ENCODE measurements at places on chromosomes 12 and 14. TPM values are rescaled to one million over a fixed set of nuclear protein-coding genes. Genes with fewer than 3 reads are reported as not detected.

DNA sequence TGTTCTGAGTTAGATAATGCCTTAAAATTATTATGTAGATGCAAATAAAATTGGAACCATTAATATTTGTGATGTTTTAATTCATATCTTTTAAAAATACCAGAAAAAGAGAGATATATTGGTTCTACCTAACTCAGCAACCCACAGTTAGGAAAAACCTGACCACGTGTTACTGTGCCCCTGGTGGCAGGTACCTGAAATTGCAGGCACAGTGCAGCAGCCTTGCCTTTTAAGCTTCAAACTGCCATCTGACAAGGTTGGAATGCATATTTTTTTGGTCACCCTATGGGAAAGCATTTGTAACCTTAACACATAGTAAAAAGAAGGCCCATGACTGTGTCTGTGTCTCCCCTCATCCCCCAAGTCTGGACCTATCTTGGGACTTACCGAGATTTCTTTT lies 109.4 kb upstream of the NOS1 start:
- peak; percentile 52 for DNase-seq

DNA sequence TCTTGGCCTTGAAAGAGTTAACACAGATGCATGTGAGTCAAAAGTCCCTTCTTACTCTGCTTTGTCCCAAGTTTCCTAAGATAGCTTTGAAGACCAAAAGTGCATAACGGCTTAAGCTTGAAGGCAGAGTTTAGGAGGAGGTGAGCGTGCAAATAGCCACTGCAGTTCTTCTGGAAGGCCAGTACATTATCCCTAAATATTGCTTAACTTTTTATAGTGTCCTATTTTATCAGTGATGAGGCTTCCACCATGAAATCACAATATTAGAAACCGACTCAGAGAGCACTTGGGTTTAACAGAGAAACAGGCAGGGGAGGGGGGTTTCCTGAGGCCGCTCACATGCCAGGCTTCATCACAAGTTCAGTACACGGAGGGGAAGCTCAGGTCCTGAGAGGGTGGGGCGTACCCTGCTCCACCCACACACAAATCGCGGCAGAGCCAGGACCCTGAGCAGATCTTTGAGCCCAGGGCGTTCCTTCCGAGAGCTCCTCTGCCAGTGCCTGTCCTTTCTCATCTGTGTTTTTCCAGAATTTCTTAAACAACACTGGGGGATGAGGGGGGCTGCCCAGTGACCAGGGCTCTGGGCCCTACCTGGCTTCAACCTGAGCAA lies 26.8 kb upstream of the BDKRB2 start:
- DNase-seq = no peak

DNA sequence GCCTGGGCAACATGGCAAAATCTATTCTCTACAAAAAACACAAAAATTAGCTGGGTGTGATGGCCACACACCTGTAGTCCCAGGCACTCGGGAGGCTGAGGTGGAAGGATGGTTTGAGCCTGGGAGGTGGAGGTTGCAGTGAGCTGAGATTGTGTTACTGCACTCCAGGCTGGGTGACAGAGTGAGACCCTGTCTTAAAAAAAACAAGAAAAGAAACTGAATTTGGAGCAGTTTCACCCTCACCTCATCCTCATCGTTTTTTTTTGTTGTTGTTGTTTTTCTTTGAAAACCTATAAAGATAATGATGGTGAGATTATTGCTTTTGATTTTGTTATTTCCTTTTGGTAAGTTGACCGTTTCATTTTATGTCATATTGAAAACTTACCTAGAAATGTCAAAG lies 60.7 kb downstream of the SLC38A6 start:
- no peak for DNase-seq

GRCh38 chr14:57502586-57503254 lies 9.1 kb upstream of the CCDC198 start:
- no peak for DNase-seq

GRCh38 chr12:67111182-67111581 lies 158.0 kb upstream of the CAND1 start:
- no peak for DNase-seq

GRCh38 chr14:44854114-44854513 lies 107.6 kb downstream of the KLHL28 start:
- no peak for DNase-seq

PHC1 gene
- 11.2 TPM for polyA plus RNA-seq

SLC22A17 gene
- polyA plus RNA-seq = 8.4 TPM

Measured in A549 (cell line).